Fibroblast of skin of left biceps (primary cell): ENCODE measurements at places on chromosomes 6 and 20.

GRCh38 chr6:136410201-136411024, 120.8 kb upstream of the BCLAF1 start:
- DNase-seq = no peak

GRCh38 chr6:152461556-152461955, 175.6 kb downstream of the SYNE1 start:
- no peak for DNase-seq

DNA sequence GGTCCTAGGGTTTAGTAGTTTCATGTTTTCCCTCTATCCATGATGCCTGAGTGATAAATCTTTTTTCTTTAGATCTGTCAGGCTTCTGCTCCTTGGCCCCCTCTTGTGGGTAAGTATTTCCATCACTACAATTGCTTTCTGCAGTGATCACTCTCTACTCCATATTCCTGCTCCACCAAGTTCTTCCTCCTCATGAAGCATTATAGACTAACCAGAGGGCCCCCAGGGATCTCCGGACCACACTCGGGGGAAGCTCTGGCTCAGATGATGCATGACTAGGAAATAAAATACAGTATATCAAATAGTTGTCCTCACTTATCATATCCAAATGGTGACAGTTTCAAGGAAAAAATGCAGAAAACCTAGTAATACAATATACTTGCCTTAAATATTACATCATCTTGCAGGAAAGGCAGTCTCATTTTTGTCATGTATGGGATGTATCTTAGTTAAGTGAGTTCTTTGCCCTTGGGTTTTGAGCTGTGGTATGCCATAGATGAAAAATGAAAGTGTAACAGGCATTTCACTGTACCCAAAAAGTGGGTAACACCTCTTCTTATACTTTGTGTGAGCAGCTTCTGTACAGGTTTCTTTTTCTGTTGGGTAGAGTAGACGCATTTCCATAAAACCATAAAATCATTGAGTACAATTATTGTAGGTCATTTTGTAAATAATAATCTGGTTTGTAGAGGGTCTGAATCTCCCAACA, 200.9 kb upstream of the EYA4 start:
- no peak for DNase-seq

DNA sequence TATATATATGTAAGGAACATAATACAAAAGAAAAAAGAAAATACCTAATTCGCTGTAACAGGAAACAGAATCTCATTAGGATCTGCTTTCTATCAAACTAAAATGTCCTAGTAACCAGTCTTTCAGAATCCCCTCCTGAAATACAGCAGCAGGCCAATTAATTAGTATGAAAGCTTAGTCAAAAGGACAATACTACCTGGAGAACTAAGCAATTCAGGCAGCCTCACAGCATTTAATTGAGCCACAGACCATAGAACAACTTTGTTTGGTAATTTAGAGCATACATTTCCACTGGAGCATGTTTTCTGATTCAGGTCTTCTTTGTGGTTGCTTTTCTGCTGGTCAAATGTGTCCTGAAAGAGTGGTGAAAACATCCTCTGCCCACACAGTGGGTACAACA, 516.0 kb downstream of the LMBRD1 start:
- no peak for DNase-seq

DNA sequence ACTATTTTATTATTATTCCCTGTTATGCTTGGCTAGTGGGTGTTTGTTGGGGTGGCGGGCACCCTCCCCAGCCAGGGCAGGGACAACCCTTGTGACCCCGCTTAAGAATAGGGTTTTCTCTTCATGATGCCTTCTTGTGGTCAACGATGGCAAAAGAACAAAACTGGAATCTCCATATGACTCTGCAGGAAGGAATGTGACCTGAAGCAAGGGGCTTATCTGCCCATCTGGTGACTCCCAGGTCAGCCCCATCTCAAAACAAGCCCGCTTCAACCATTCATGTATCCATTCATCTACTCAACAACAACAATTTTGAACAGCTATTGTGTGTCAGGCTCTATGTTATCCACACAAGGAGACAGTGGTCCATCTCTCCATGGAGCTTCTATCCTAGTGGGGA, 30.9 kb upstream of the TGM6 start:
- DNase-seq = no peak

DNA sequence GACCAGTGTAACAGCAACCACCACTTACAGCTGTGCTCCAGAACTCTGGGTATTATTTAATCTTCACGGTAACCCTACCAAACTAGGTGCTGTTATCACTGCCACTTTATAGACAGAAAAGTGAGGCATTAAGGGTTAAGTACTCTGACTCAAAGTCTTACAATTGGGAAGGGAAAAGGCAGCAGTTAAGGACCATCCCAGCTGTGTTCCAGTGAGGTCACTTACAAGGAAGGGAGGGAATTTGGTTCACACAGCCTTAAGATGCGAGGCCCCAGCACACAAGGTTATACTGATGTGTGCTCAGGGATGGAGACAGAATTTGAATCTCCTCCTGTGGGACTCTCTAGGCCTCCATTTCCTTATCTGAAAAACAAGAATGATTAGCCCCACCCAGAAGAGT, 46.7 kb downstream of the TRERF1 start:
- DNase-seq = no peak

DNA sequence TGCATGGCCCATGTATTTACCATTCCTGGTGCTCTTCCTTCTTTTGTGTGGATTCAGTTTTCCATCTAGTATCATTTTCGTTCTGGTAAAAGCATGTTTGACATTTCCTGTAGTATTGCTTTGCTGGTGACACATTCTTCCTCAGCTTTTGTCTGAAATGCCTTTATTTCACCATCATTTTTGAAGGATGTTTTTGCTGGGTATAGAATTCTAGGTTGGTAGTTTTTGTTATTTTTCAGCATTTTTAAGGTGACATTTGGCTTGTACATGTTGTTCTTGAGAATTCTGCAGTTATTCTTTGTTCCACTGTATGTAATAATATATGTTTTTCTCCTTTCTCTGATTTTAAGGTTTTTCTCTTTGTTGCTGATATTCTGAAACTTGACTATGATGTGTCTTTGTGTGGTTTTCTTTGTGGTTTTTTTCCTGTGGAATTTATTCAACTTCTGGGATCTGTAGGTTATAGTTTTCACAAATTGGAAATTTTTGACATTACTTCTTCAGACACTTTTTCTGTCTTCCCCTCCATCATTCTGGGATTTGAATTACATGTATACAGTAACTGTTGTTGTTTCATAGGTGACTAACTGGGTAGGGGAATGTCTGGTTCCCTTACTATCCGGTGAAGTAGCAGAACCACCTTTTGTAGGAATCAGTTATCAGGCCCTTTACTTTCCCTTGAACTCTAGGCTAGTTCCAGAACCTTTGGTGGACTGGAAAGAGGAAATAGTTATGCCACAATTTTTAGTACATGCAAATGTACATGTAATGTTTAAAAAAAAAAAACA, 30.2 kb downstream of the SNX9 start:
- no peak for DNase-seq

- peak; percentile 41 for DNase-seq
These were observed 37.5 kb downstream of the NOX3 start for GRCh38 chr6:155418017-155418761.

GRCh38 chr20:25007491-25008305, 15.1 kb upstream of the APMAP start:
- DNase-seq = no peak

DNA sequence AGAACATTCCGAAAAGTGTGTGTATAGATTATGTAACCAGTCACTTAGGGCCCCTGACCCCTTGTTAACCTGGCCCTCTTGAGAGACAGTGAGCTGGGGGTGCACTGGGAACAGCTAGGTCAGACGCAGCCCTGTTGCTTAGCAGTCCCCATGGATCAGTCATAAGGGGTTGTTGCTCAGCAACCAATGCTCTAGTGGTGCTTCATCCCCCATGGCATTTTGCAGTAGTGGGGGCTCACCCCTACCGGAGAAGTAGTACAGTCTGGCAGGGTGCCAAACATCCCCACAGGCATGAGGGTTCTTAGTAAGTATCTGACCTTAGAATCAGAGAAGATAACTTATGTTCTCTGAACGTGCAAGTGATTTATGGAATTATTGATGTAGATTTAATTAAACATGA, 12.3 kb downstream of the PKIB start:
- no peak for DNase-seq

GRCh38 chr6:70136996-70137395, 165.9 kb downstream of the COL9A1 start:
- no peak for DNase-seq

- no peak for DNase-seq
These were observed 34.3 kb downstream of the PRSS35 start for GRCh38 chr6:83546636-83547035.

DNA sequence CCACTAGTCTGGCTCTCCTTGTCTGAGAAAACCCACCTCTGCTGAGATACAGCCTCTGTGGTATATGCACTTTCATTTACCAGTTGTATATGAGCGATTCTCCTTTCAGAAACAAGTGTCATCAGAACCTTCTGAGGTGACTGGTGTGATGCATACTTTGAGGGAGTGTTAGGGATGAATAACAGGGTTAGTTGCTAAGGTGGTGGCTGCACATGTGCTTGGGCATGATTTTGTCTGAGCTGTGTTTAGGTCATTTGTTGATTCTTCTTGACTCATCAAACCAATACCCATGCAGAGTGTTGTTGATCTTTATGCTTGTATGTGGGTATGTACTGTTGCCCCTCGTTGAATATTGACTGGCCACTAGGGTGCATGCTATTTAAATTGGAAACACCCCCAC, 25.7 kb downstream of the DTD1 start:
- DNase-seq = no peak

DNA sequence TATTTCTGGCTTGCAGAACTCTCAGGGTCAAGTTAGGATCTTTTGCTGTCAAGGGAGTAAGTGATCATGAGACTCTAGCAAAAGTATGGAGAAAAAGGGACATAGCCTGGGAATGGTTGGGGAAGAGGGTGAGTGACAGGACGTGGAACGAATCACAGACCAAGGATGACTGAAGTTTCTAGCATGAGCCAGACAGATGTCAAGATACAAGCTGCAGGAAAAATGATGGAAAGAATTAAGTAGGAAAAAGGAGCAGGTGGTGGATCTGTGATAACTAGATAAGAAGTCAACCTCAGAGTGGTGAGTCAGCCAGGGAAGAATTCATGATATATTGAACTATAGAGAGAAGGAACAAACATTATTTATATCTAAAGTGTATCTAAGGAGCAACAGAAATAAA, 159.8 kb upstream of the SYNDIG1 start:
- no peak for DNase-seq

DNA sequence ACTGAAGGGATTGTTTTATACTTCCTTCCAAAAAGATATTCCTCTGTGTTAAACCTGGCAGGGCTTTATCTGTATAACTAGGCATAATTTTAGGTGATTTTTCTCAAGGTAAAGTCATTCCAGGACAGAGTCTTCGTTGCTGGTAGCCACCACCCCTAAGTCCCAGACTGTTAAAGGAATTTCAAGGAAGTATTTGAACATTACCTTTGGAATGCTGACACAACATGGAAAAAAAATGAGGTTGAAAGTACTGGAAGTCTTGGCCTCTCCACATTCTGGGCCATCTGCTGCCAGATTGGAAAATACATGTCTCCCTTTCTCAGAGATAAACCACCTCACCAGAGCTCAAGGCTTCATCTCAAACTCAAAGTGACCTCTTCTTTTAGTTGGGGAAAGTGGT, 27.0 kb upstream of the ETV7 start:
- no peak for DNase-seq

DNA sequence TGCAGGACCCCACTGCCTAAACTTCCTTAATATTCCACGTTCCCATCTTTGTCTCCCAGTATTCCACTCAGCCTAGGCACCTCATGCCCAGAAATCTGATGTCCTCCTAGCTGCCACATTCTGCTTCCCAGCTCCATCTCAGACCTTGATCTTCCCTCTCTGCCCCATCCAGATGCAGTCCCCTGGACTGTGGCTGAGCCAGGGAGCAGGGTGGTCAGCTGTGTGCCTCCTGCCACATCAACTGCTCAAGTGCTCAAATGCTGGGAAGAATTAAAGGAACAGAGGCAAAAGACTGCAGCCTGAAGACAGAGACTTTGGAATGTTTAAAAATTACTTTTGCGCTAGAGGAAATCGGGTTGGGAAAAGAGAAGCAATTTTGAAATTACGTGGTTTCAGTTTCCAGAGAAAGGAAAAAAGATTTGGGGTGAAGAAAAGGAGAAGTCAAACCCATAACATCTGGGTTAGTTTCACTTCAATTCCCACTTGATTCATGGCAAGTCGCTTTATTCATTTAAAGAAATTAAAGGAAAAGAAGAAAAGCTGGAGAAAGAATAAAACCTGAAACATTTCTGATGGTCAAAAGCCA, 704.8 kb downstream of the PTPRT start:
- DNase-seq = no peak

DNA sequence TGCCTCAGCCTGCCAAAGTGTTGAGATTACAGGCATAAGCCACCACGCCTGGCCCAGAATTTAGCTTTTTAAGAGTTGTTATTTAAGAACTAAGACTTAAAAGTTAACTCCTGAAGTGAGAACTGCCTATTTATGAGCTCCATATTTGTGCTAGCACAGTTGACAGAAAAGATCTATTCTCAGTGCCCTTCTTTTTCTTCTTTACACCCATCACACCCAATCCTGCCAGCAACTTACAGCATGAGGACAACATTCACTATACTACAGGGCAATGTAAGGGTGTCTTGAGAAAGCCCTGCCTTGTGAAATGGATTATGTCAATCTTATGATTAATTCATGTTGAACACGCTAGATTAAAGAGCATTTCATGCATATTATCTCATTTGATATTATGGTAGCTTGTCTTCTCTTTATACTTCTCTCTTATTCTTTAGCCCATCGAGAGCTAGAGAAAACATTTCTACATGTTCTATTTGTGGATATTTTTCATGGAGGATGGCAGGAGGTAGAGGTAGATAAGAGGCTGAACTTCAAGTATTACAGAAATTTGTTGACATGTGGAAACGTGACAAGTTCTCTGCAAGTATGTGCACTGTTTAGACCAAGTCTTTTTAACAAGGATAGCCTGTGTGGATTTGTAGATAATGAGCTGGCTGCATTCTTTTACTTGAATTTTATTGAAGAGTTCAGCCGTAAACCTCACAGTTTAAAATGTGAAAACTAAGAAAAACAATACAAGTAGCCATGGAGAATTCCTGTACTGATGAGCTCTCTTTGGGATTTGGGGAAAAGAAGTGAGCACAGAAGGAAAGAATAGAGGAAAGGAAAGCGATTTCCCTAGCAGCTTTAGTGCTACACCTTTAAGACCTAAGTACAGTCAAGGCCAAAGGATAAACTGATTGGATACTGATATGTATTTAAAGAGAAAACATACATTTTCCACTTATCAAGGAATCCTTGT, 212.2 kb downstream of the ARHGAP18 start:
- DNase-seq = no peak

GRCh38 chr6:52647199-52647598, 23.7 kb upstream of the TMEM14A start:
- DNase-seq = peak; percentile 22

DNA sequence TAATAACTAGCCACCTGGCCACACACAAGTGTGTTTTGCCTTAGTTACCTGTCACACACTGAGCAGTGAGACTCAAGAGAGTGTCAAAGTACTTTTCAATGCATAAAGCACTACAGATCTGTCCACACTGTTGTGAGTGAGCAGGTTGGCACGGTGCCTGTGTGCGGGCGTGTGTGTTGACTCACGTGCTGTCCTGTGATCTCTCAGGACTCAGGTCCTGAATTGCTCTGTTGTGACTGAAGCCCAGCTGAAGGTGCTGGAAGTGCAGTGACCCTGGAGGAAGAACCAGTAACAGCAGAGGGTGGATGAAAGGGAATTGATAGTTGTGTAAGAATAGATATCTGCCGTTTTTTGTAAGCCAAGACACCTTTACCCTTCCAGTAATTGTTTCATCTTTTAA, 18.3 kb downstream of the SLC16A10 start:
- no peak for DNase-seq
